ENCODE measurements at places on chromosomes 13 and 19.
A peak's percentile ranks its signal among the peaks of the same experiment; 100 is the strongest.

DNA sequence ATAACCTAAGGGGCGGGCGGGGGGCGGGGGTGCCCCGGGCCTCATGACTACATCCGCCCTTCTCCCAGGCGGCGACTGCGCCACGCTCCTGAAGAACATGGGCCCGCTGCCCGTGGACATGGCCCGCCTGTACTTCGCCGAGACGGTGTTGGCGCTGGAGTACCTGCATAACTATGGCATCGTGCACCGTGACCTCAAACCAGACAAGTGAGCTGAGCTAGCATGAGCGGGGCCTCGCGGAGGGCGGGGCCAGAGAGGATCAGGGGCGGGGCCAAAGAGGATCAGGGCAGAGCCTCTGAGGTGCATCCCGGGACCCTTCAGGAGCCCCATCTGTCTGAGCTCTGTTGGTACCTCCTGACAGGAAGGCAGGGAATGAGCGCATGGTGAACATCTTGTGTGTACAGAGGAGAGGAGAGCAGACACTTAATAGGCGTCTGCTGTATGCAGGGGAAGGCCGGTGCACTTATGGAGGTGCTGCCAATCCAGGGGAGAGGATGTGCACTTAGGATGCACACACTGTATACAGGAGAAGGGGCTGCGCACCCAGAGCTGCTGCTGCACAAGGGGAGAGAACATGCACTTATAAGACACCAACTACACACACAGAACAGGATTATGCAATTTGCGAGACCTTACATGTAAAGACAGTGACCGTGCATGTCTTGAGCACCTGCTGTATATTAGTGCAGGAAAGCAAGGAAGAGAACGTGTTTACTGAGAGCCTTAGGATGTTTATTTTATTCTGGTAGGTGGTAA, 20.9 kb upstream of the PIK3R2 start:
- H3K27me3 ChIP-seq, result no peaks in the 10 kb centered on the region
- H3K4me1 ChIP-seq, result peaks cover 10% of the 10 kb centered on the region
- no peak overlapping the region for H3K4me3 ChIP-seq
- no peak for DNase-seq

DNA sequence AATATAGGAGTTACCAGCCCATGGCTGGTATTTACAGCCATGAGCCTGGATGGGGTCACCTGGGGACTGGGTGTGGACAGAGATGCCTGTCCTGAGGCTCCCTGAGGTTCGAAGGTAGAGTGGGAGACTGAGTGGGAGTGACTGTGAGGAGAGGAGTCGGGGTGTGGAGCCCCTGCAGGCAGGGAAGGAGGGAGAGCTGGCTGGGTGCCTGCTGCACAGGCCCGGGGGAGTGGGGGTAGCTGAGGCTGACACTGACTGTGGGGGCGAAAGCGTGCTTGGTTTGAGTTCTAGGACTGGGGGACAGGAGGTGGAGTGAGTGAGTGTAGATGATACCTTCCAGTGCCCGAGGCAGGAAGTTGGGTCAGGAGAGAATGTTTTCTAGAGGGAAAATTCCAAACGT, 7.1 kb downstream of the RAB11B start:
- H3K27ac ChIP-seq, result no peak overlapping the region
- peaks cover 2% of the 10 kb centered on the region for H3K36me3 ChIP-seq
- no peak for DNase-seq
- no peaks in the 10 kb centered on the region for H3K27me3 ChIP-seq

DNA sequence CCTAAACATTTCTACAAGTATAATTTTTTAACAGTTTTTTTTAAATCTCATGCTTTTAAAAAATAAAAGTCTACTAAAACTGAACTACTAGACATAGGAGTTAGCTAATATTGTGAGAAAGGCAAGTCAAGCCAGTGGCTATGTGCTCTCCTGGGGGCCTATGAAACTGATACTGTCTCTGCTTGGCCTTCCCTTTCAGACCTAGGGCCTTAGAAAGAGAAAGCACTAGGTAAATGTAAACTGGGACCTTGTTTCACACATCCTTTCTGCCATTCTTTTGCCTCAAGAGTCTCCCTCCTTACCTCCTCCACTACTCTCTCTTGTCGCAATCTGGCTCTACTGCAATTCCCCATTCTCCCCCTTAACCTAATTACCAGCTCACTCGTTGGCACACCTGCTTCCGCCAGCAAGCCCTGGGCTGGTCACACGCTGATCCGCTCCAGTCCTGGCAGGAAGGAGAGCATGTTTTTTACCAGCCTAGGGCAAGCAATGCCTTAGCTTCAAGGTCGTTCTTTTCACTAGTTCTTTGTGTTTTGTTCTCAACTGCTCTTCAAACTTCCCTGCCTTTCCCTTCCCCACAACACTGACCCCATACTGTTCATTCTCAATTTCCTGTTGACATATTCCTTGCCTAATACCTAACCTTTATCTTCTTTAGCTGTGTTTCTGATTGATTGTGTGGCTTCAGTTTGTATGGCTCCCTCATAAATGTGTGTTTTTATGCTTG, 23.1 kb downstream of the TBC1D4 start:
- no peaks in the 10 kb centered on the region for H3K36me3 ChIP-seq
- no peak overlapping the region for H3K4me3 ChIP-seq
- DNase-seq, result no peak
- no peak overlapping the region for H3K27ac ChIP-seq

DNA sequence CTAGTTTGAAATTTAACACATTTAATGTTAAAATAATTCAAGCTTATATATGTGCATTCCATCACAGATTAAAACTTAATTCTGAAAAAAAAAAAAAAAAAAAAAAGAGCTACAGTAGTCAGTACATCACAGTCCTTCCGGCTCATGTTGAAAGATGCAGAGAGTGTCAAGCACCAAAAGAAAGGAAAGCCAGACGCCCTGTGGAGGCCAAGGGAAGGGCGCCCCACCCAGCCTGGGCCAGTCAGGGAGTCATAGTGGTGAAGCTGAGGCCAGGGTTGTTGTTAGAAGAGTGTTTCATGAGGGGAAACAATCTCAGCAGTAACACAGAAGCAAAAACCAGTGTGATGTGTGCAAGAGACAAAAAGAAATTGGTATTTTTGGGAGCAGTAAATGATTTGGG, 375.3 kb downstream of the MTUS2 start:
- no peak overlapping the region for H3K27ac ChIP-seq
- H3K4me3 ChIP-seq, result no peak overlapping the region
- no peaks in the 10 kb centered on the region for H3K36me3 ChIP-seq
- DNase-seq, result no peak
- H3K27me3 ChIP-seq, result no peaks in the 10 kb centered on the region
- H3K4me1 ChIP-seq, result no peaks in the 10 kb centered on the region

DNA sequence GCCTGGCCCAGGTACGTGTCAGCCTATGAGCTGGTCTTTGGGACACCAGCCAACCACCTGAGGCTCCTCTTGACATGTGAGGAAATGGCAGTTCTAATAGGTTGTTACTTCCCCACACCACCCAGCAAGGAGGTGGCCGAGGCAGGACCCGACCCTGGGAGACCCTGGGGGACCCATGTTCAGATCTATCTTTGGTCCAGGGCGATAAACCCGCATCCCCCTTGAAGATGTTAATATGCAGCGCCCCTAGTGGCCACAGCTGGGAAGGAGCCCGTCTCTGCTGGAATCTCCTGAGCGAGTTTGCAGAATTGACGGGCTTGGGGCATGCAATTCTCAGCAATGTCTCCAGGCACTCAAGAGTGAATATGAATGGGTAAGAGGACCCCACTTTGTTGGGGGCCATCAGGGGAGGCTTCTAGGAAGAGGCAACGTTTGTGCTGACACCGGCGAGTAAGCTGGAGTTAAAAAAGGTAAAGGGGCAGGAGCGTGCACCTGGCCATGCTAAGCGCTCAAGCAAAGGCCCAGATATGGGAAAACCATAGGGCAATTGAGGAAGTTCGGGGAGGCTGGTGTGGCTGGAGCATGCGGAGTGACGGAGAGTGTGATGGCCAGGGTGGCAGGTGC, 1.5 kb upstream of the MYO1F start:
- peaks cover 7% of the 10 kb centered on the region for H3K27me3 ChIP-seq
- peak overlapping the region; percentile 62 for H3K27ac ChIP-seq
- peak overlapping the region; percentile 37 for H3K4me3 ChIP-seq
- H3K4me1 ChIP-seq, result peaks cover 48% of the 10 kb centered on the region

Data from activated CD8-positive, alpha-beta memory T cell treated with anti-CD3 and anti-CD28 coated beads, Interleukin-2, amount 10 ng/mL, durations not matched to agents 7 days and 5 days (primary cell).